ENCODE measurements at places on chromosomes 6 and 20.

DNA sequence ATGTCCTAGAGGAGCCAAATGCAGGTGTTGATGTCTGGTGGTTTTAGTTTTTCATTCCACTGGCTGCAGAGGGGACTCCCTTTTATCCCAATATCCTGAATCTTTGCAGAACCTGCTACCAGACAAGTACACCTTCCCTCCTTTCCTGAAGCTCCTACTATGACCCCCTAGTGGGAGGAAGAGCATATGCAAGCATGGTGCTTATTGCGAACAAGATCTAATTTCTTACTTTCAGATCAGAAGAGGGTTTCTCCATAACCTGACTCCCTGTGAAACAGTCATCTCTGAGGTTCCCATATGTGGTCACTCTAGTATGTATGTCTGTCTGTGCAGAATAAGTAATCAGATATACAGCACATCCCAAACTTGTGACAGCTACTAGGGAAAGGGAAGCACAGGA, 277.2 kb downstream of the ARHGAP18 start:
- no peak for DNase-seq

GRCh38 chr6:92069781-92070180, 1349.6 kb downstream of the EPHA7 start:
- DNase-seq, result no peak

DNA sequence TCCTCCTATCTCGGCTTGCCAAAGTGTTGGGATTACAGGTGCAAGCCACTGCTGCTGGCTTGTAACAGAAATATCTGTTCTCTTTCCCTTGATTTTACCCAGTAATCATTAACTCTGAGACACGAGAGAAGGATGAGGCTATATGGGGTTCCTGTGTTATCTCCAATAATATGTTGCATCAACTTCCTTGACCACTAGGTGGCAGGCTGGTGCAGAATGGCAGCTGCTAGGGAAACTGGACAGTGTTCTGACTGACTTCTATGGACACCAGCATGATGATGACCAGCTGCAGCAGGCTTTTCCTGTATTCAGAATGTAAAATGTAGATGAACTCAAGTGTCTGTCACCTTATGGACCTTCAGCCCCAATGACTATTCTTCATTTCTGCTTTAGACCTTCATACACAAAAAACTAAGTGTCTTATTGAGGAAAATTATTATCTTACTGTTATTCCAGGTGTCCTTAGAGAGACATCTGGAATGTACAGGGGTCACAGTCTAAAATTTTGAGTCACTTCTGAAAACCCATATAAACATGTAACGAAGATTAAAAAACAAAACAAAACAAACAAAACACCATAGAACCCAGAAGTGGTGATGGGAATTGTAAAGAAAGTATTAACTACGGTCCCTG, 20.4 kb upstream of the CD109 start:
- DNase-seq, result peak; percentile 73

- DNase-seq, result no peak
Observed at GRCh38 chr20:57034001-57034400, 232.4 kb downstream of the BMP7 start.

- no peak for DNase-seq
Observed at GRCh38 chr20:37166867-37167266, 12.3 kb upstream of the RPN2 start.

DNA sequence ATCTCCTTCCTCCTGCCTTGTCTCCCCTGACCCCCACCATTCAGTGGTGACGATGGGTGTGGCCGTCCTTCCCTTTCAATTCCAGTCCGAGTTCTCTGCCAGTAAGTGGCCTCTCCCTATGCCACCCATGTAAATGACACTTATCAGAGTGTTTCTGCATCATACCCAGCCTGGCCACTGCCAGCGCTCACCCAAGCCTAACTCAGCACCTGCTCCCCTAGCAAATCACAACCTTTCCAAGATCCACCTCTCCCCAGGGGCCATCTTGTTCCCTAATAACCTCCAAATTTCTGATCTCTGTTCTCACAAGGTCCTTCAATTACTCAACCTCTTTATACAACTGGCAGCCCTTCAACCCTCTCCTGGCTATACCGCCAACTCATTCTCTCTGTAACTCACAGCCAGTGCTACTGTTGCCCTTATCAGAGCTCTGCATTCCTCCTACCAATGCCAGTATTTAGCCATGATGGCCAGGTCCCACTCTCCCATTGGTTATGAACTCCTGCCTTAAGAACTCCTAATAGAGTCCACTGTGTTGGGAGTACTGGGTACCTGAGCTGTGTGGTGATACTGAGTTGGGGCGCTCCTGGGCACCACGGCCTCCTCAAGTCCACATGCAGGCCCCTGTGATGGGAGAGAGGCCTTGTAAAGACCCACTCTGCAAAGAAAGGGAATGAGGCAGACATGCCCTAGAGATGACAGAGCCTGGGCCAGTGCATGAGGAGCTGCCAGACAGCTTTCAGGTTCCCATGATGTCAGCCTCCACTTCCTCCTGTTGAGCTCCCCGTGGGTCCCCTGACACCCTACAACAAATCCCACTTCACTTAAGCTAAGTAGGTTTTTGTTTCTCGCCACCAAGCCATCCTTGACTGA, 187.4 kb upstream of the RREB1 start:
- no peak for DNase-seq

DNA sequence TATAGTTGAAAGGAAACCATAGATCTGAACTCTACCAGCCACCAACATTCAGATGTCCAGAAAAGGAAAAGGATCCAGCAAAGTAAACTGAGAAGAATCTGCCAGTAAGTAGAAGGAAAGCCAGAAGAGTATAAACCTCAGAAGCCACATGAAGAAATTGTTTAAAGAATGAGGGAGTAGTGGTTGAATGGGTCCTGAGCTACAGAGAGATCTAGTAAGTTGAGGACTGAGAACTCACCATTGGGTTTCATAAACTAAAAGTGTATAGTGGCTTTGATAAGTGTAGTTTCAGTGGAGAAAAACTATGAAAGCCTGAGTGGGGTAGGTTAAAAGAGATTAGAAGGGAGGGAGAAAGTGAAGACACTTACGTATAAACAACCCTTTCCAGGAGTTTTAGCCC, 32.0 kb upstream of the SUMO4 start:
- DNase-seq, result no peak

DNA sequence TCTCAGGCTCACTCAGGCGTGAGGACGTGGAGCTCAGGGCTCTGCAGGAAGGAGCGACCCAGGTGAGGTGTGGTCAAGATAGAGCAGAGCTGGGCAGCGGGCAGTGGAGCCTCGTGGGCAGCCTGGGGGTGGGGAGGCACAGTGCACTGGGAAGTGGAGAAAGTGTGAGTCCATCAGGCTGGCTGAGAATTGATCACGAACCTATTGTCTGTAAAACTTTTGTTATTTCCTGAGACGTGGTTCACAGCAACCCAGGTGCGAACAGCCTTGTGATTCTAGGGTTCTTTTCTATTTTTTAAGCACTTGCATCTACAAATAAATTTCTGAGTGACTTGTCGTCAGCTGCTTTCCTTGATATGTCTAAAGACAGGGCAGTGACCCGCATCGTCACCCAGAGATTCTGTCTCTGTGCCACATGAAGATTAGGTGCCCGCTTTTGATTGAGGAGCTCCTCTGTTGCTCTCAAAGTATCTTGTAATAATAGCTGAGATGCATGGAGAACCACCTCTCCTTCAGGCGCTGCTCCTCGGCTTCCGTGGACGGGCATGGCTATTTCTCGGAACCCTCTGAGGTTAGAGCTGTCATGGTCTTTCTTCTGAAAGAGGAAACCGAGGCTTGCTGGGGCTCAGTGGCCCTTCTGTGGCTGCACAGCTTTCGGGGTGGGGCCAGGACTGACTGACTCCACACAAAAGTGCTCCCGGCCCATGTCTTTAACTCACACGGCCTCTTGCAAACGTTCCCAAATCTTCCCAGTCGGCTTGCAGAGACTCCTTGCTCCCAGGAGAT, 662 bp upstream of the CCR6 start:
- no peak for DNase-seq

DNA sequence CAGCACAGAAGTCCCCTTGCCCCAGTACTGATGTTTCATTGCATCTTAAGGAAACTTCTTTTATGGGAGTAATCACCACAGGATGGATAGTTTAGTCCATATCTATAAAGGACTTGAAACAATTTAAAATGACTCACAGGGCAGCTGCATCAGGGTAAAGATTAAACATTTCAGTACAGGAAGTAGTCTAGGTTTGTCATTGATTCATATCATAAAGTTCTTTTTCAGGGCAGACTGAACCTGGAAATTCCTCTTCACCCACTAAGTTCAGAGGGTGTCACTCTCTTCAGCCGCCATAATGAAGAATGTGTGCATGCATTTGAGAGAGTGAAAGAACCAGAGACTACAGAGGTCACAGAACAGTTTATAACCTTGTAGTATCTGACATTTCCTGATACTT, 296.3 kb upstream of the JAG1 start:
- no peak for DNase-seq

GRCh38 chr6:104955927-104956730, 778 bp upstream of the LIN28B start:
- no peak for DNase-seq

DNA sequence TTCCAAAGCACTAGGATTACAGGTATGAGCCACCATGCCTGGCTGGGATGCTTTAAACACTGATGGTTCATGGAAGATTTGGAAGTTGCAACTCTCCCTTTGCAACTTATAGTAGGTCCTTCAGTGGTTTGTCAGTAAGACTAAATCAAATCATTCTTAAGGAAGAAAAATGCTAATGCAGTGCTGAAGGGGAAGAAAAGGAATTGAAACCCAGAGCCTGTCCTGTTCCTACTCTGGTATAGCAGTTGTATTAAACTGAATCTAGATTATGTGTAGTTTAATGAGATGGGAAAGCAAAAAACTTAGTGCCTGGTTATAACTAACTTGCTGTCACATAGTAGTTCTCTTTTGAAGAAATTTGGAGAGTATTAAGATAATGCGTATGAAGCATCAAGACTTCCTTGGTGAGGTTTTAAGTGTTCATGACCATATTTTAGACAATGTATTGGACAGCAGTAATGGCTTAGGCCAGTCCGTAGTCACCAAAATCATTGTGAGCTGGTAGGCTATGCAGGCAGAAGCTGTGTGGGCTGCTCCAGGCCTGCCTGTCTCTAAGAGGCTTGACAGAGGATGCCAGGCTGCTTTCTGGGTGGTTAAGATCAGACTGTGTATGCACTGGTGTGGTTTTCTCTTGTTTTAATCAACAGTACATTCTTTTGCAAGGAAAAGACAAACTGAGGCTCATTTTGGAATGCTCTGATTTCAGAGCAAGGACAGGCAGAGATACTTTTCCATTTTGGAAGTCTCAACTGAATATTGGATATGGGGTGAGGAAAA, 14.0 kb downstream of the PAQR8 start:
- DNase-seq, result no peak

DNA sequence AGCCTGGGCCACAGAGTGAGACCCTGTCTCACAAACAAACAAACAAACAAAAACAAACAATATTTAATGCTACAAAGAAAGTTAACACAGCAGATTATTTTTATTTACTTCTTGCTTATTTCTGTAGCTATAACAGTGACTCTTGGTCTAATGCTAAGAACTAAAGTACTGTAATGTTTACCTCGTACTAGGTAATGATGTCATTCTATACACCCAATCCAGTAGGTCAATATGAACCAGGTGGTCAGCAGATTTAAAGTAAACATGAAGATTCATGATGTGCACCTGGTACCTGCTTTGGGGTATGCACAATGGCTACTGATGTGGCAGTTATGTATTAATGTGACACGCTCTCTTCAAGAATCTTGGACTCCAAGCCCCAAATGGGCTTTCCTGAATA, 36.6 kb upstream of the CARMIL1 start:
- DNase-seq, result no peak

- no peak for DNase-seq
Observed at GRCh38 chr6:81834141-81834681, 81.7 kb upstream of the TENT5A start.

DNA sequence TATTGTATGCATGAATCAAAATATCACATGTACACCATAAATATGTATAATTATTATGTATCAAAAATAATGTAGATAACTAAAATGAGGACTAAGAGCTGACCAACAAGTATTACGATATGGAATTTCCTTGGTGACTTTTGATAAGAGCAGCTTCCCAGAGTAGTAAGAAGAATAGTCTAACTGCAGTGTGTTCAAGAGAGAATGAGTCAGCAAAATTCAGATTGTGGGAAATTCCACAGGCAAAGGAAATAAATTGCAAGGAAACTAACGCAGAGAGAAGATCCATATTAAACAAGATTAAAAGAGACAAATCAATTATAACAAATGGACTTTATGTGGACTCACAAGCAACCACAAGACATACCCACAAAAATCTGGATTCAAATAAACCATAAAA, 26.4 kb downstream of the FRK start:
- DNase-seq, result no peak

GRCh38 chr6:131946992-131947955, 3.9 kb downstream of the CCN2 start:
- DNase-seq, result no peak

DNA sequence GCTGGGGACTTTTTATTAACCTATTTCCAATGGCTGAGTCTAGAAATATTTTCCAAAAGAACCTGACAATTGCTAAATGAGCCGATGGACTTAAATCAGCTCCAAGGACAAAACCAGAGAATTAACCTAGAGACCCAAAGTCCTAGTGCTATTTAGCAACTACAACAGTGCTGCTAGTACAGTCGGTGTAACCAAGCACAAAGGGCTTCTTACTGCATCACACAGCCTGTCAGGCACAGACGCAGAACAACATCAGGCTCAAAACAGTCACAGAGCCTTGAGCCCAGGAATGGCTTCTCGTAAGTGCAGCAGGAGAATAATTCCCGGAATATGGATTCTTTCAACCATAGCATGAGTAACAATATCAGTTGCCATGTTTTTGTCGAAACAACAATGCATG, 70.0 kb downstream of the GFOD1 start:
- DNase-seq, result no peak

- DNase-seq, result no peak
Observed at GRCh38 chr6:159062976-159063375, 18.2 kb upstream of the TAGAP start.

DNA sequence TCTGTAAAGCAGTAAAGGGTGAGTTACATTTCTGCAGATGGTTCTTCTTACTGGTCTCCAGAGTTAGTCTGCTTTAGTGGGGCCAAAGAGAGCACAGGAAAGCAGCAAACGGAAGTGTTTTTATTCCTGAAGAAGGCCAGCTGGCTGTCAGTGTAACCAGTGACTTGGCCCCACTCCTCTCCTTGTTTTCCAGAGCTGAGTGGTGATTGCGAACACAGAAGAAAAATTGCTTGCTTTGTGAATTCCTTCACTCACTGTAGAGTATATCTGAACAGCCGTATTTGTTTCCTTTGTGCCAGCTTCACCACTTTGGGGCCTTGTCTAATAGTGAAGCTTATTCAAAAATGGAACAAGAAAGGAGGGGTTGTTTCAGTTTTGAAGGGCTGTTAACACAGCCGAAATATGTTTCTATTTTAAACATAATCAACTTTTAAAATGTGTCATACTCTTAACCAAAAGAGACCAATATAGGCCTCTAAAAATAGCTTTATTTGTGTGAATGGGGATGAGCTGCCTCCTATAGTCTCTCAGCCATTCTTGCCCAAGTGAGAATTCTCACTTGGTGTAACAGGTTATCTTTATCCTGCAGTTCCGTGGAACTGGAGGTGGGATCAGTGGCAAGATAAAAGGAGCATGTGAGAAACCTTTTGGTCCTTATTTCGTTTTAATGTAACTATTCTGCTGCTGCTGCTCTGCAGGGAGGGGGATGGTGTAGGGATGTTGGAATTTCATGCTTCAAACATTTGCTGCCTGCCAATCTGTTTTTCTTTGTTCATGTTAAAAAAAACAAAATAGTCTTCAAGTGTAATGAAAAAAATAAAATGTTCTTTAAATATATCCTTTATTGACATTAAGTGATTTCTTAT, 37.8 kb downstream of the ZC2HC1B start:
- DNase-seq, result no peak

Data from stimulated activated CD4-positive, alpha-beta T cell treated with anti-CD3 and anti-CD28 coated beads, Interleukin-1b, Interleukin-23, amount 100 ng/mL, for 4 hours (primary cell).